Heart right ventricle (tissue), 16 donors: ENCODE measurements at places on chromosomes 5 and 9.

DNA sequence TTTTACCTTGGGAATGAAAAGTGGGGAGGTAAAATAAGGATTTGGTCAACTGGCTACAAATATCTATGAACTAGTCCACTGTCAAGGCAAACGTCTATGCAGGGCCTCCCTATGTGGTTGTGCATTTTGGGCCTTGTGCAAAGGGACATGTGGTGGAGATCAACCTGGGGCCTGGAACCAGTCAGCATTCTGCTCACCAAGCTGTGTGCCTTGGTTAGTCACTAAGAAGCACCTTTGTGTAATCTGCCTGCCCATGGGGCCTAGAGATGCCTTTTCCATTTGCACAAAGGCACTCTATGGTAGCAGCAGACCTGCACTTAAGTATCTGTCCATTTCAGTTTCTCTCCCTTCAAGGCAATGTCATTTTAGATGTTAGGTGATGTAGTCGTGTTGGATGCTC lies 184.0 kb downstream of the GNAQ start:
- no peak overlapping the region for H3K4me3 ChIP-seq
- no peak for DNase-seq
- H3K27me3 ChIP-seq: no peaks in the 10 kb centered on the region
- peaks cover 36% of the 10 kb centered on the region for H3K4me1 ChIP-seq
- H3K27ac ChIP-seq: peak overlapping the region; percentile 57

GRCh38 chr5:180020176-180020575 lies 51.4 kb downstream of the RNF130 start:
- H3K27me3 ChIP-seq: no peaks in the 10 kb centered on the region
- no peak for DNase-seq
- no peak overlapping the region for H3K27ac ChIP-seq
- H3K36me3 ChIP-seq: no peaks in the 10 kb centered on the region

GRCh38 chr5:90477621-90478215 lies 3.1 kb downstream of the POLR3G start:
- peaks cover 10% of the 10 kb centered on the region for H3K4me1 ChIP-seq
- no peak overlapping the region for H3K4me3 ChIP-seq
- no peaks in the 10 kb centered on the region for H3K27me3 ChIP-seq
- no peak for DNase-seq

DNA sequence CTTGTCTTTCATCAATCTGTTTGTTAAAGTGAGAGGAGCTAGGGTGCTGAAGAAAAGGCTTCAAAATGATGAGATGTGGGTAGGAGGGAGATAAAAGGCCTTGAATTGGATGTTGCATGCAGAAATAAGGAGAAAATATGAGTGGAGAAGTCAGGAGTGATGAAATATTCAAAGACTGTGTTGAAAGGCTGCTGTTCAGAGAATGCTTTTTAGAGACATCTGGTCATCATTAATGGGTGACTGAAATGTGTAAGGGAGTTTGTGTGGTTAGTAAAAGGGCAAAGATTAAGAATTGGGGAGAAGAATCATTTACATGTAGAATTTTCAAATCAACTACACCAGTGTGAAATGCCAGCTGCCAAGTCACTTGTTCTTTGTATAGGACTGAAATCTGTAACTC lies 383.9 kb downstream of the MAT2B start:
- no peak overlapping the region for H3K4me3 ChIP-seq
- H3K36me3 ChIP-seq: no peaks in the 10 kb centered on the region
- no peaks in the 10 kb centered on the region for H3K27me3 ChIP-seq
- DNase-seq: no peak

- H3K4me3 ChIP-seq: no peak overlapping the region
- no peak for DNase-seq
Observed at GRCh38 chr9:114282507-114282906, 40.4 kb upstream of the ORM1 start.

- no peaks in the 10 kb centered on the region for H3K27me3 ChIP-seq
- H3K36me3 ChIP-seq: peaks cover 20% of the 10 kb centered on the region
- DNase-seq: no peak
- no peak overlapping the region for H3K27ac ChIP-seq
- no peak overlapping the region for H3K4me3 ChIP-seq
Observed at GRCh38 chr5:171999877-172000276, 6.6 kb downstream of the FBXW11 start.

- no peak for DNase-seq
- H3K4me3 ChIP-seq: no peak overlapping the region
- peaks cover 16% of the 10 kb centered on the region for H3K27me3 ChIP-seq
- H3K4me1 ChIP-seq: no peaks in the 10 kb centered on the region
- H3K27ac ChIP-seq: no peak overlapping the region
Observed at GRCh38 chr9:131043087-131043486, 34.1 kb downstream of the LAMC3 start.

GRCh38 chr5:34538026-34538672 lies 118.0 kb upstream of the RAI14 start:
- DNase-seq: no peak
- no peaks in the 10 kb centered on the region for H3K4me1 ChIP-seq
- no peaks in the 10 kb centered on the region for H3K27me3 ChIP-seq
- H3K36me3 ChIP-seq: no peaks in the 10 kb centered on the region
- H3K27ac ChIP-seq: no peak overlapping the region

DNA sequence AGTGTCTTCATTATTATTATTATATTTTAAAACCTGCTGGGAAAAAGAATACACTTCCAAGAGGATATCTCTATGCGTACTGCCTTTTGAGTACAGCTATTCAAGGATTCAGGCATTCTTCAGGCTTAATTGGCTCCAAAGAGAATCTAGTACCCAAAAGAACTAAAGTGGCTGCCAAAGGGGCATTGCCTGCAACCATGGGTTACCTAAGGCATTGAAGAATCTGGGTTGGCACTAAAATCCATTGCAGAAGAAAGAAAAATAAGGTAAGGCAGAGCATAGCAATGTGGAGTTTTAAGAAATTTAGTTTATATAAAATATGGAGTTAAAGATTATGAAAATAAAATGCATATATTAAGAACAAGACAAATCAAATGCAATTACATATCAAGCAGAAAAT lies 223.5 kb downstream of the TMEM161B start:
- H3K27me3 ChIP-seq: no peaks in the 10 kb centered on the region
- H3K36me3 ChIP-seq: no peaks in the 10 kb centered on the region
- no peak overlapping the region for H3K4me3 ChIP-seq
- H3K4me1 ChIP-seq: no peaks in the 10 kb centered on the region
- no peak for DNase-seq

GRCh38 chr9:38039090-38039906 lies 29.7 kb downstream of the SHB start:
- H3K27ac ChIP-seq: peak overlapping the region; percentile 30
- no peaks in the 10 kb centered on the region for H3K27me3 ChIP-seq
- no peak for DNase-seq
- H3K36me3 ChIP-seq: no peaks in the 10 kb centered on the region
- H3K4me1 ChIP-seq: peaks cover 48% of the 10 kb centered on the region

DNA sequence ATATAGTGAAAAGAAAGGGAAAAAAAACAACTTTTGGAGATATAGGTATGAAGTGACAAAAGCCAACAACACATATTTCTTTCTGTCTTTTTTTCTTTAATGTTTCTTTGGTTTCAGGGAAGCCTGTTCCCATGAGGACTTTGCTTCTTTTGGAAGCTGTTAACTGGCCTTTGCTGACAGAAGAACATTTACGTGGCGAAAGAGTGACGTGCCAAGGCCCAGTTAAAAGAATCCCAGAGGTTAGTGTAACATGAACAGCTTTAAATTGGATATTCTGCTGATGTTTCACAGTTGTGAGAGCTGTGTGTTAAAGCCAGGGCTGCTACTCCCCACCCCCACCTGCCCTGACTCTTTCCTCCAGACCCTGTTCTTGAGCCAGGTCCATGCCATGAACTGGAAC lies 275.9 kb downstream of the CRB2 start:
- peaks cover 7% of the 10 kb centered on the region for H3K36me3 ChIP-seq
- H3K4me1 ChIP-seq: no peaks in the 10 kb centered on the region
- DNase-seq: no peak
- H3K27me3 ChIP-seq: no peaks in the 10 kb centered on the region
- no peak overlapping the region for H3K27ac ChIP-seq

DNA sequence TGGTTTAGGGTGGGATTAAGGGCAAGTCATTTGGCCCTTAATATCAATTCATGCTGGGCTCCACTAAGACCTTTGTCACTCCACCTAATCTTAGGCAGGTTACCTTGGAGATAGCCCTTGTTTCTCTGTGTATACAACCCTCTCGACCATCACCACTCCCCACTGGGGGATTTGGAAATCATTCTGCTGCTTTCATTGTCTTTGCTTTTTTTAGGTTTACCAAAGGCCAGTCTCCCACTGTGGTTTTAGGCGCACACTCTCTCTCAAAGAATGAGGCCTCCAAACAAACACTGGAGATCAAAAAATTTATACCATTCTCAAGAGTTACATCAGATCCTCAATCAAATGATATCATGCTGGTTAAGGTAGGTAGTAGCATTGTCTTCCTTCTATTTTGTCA lies 6.2 kb downstream of the GZMK start:
- no peak overlapping the region for H3K27ac ChIP-seq
- no peaks in the 10 kb centered on the region for H3K36me3 ChIP-seq
- no peaks in the 10 kb centered on the region for H3K27me3 ChIP-seq
- no peak for DNase-seq

GRCh38 chr5:128667152-128667551 lies 129.1 kb upstream of the FBN2 start:
- no peak overlapping the region for H3K27ac ChIP-seq
- DNase-seq: no peak
- no peaks in the 10 kb centered on the region for H3K27me3 ChIP-seq
- H3K4me3 ChIP-seq: no peak overlapping the region
- no peaks in the 10 kb centered on the region for H3K36me3 ChIP-seq

DNA sequence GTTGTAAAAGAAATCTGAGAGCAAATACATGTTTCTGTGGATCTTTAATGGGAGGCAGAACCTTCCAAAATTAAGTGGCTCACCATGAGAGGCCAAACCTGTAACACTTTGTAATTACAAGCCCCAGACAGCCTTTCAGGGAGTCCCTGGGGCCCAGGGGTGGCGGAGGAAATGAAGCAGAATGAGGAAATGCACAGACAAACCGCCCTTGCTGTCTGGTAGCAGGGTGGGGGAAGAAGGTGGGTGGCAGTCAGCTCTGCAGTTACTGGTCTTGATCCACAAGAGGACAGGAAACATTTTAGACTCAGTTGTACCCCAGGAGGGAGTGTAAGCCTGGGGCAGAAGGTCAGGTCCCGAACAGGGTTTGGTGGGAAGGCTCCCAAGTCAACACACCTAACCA lies 6.5 kb downstream of the ARL14EPL start:
- no peaks in the 10 kb centered on the region for H3K4me1 ChIP-seq
- no peak for DNase-seq
- peaks cover 6% of the 10 kb centered on the region for H3K27me3 ChIP-seq
- no peaks in the 10 kb centered on the region for H3K36me3 ChIP-seq
- no peak overlapping the region for H3K27ac ChIP-seq

GRCh38 chr9:77809552-77809951 lies 161.4 kb upstream of the GNA14 start:
- no peaks in the 10 kb centered on the region for H3K36me3 ChIP-seq
- H3K4me3 ChIP-seq: no peak overlapping the region
- peaks cover 3% of the 10 kb centered on the region for H3K4me1 ChIP-seq
- H3K27ac ChIP-seq: no peak overlapping the region
- no peaks in the 10 kb centered on the region for H3K27me3 ChIP-seq
- no peak for DNase-seq

- H3K27ac ChIP-seq: peak overlapping the region; percentile 68
- DNase-seq: peak; percentile 34
- H3K4me1 ChIP-seq: peaks cover 7% of the 10 kb centered on the region
- no peak overlapping the region for H3K4me3 ChIP-seq
- H3K36me3 ChIP-seq: no peaks in the 10 kb centered on the region
Observed at GRCh38 chr5:66333192-66333591, 189.1 kb downstream of the SREK1 start.

DNA sequence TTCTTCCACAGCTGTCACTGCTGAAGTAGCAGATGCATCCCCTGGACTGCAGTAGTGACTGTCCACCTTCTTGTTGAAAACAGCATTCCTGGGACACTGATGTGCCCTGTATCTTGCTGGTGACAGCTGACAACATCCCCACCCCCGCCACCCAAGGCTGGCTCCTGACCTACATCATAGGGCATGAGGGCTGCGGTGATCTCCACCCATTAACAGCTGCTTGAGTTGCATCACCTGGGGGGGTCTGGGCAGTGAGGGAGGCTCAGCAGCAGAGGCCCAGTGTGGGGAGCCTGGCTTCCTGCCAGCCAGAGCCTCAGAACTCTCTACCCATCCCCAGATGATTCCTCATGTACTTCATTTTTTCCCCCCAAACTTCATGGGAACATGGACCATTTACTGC lies 4.1 kb downstream of the PRUNE2 start:
- no peak overlapping the region for H3K27ac ChIP-seq
- DNase-seq: no peak
- H3K27me3 ChIP-seq: peaks cover 45% of the 10 kb centered on the region
- H3K4me1 ChIP-seq: peaks cover 22% of the 10 kb centered on the region

GRCh38 chr5:133402775-133403174 lies 209.6 kb downstream of the FSTL4 start:
- no peak overlapping the region for H3K4me3 ChIP-seq
- H3K4me1 ChIP-seq: no peaks in the 10 kb centered on the region
- DNase-seq: no peak
- no peaks in the 10 kb centered on the region for H3K36me3 ChIP-seq
- no peaks in the 10 kb centered on the region for H3K27me3 ChIP-seq

- no peaks in the 10 kb centered on the region for H3K36me3 ChIP-seq
- H3K27ac ChIP-seq: no peak overlapping the region
- no peak for DNase-seq
- no peaks in the 10 kb centered on the region for H3K27me3 ChIP-seq
- no peak overlapping the region for H3K4me3 ChIP-seq
- H3K4me1 ChIP-seq: no peaks in the 10 kb centered on the region
Observed at GRCh38 chr5:52878656-52879055, 90.9 kb downstream of the ITGA1 start.

DNA sequence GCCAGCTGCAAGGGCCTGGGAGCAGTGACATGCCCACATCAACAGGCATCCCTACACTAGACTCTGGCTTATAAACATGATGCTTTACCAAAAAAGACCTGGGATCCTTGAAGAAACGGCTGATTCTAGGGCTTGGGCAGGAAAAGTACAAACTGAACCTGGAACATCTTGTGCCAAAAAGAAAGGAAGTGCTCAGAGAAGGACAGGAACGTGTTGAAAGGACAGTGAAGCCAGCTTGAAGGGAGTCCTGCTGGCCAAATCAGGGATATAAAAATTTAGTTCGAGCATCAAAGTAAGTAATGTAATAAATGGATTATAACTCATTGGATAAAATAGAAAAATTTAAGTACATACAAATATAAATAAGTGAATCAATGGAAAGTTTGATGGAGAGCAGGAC lies 58.1 kb downstream of the ALDH7A1 start:
- H3K27me3 ChIP-seq: no peaks in the 10 kb centered on the region
- H3K27ac ChIP-seq: no peak overlapping the region
- DNase-seq: no peak
- H3K4me1 ChIP-seq: peaks cover 9% of the 10 kb centered on the region
- no peak overlapping the region for H3K4me3 ChIP-seq
- H3K36me3 ChIP-seq: no peaks in the 10 kb centered on the region

DNA sequence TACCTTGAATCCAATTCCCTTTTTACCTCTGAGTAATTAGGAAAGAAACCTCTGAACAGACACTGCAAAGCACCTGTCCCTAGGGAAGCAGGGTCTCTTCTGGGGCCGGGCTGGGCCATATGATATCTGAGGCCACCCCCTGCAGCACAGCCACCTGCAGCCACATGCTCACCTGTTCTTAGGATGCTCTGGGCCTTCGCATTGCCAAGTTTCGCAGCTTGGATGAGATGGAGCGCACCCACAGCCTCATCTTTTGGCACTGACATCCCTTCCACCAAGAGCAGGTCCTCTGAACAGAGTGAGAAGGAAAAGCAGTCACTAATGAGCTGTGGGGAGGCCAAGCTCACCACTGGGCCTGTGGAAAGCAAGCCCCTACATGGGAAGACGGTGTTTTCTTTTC lies 27.3 kb downstream of the CLTA start:
- DNase-seq: no peak
- no peak overlapping the region for H3K27ac ChIP-seq
- H3K4me1 ChIP-seq: peaks cover 43% of the 10 kb centered on the region
- peaks cover 45% of the 10 kb centered on the region for H3K36me3 ChIP-seq
- no peaks in the 10 kb centered on the region for H3K27me3 ChIP-seq
- no peak overlapping the region for H3K4me3 ChIP-seq
